ENCODE measurements at places on chromosomes 5 and 9.

- no peak for DNase-seq
Measured at GRCh38 chr5:32325062-32325461, 12.3 kb upstream of the MTMR12 start.

DNA sequence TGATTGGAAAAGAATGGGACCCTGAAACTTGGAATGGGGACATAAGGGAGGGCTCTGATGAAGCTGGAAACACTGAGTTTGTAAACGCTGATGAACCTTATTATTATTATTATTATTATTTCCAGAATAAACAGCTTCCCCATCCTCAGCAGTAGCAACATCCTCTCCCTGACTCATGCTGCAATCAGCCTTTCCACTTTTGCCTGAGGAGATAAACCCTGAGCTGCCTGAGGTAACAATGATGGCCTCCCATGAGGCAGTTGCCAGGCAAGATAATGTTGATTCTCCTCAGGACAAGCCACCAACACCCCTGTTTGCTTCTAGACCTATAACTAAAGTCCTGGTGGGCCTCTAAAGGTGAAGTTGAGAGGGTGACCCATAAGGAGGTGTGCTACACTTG lies 139.2 kb upstream of the ATP10B start:
- DNase-seq: no peak

DNA sequence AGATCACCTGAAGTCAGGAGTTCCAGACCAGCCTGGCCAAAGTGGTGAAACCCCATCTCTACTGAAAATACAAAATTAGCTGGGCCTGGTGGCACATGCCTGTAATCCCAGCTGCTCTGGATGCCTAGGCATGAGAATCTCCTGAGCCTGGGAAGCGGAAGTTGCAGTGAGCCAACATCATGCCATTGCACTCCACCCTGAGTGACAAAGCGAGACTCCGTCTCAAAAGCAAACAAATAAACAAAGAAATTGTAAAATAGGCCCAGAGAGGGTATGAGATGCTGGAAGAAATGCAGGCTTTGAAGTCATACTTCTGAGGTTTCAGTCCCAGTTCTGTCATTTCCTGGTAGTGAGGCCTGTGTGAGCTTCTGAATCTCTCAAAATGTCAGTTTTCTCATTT lies 5.3 kb upstream of the ARHGEF37 start:
- DNase-seq: no peak

DNA sequence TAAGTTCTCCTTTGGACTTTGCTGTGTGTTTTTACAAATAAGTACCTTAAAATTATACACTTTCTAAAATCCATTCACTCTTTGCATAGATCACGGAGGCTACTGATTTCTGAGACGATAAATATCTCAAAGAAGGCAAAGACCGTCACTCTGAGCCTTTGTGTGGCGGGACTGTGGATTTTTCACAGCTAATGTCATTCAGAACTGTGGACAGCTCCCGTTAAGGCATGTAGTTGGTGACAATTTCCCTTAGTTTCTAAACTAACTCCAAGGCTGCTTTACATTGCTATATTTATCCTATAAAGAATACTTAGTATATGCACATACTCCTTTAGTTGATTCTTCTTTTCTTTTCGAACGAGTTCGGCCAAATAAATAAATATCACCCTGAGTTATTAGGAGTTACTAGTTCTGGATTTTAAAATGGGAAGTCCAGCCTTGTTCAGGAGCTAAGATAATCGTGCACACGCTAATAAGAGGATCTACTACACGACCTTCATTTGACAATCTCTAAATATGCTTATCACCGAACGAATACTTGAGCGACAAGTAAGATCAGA lies 1.8 kb downstream of the HCN1 start:
- DNase-seq: no peak

DNA sequence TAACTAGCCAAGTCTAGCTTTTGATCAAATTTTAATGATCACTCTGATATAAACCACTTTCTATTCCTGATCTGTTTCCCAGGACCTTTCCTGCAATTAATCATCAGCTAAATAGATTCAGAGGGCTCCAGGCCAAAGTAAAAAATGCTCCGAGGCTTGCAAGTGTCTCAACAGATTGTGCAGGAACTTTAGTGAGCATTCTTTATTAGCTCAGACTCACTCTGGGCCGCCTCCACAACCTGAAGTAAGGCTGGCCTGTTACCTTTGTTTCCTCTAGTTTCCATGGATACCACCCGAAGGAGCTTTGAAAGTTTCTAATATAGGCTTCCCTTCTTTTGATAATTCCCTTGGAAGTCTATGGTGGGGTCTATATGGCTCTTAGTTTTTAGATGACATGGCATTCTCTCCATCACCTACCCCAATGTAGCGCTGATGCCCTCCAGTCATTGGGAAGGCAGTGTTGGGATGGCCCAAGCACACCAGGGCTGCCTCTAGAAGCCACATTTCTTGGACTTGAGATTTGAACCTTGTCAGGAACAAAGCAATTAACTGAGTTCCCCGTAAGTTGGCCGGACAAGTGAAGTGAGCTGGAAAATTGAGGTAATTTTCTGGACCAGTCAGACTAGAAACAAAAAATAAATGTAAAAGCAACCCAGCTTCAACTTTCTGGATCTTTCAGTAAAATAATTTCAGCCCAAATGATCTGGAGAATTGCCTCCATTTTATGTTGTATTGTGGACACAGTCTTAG lies 97.6 kb upstream of the LHFPL2 start:
- no peak for DNase-seq

DNA sequence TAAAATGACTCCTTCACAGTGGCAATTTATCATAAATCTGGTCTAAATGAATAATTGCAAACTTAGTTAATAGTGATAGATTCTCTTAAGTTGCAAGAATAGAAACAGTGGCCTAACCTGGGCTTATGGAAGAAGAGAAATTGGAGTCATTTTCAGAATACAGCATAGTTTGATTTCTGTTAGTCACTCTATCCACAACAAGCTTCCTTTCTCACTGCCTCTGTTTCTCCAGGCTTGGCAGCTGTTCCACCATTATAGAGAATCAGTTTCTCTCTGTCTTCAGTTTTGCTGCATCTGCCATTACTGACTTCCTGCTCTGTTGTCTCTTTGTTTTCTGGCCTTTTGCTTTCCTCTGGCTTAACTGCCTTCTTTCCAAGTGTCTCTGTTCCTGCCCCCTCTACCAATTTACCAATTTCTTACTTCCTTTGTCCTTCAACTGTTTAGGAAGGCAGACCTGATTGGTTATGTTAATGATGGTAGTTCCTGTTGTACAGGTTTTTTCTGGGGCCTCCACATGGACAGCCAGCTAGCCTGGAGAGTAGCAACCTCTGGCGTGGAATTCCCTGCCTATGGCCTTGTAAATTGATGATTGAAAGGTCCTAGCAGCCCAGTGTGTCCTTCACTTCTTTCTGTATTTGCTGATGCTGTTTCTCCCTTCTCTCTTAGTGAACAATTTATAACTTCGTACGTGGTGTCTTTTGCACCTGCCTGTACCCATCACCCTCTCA lies 75.9 kb upstream of the RASGRF2 start:
- no peak for DNase-seq

GRCh38 chr9:106878081-106878837 lies 15.3 kb downstream of the ZNF462 start:
- no peak for DNase-seq

DNA sequence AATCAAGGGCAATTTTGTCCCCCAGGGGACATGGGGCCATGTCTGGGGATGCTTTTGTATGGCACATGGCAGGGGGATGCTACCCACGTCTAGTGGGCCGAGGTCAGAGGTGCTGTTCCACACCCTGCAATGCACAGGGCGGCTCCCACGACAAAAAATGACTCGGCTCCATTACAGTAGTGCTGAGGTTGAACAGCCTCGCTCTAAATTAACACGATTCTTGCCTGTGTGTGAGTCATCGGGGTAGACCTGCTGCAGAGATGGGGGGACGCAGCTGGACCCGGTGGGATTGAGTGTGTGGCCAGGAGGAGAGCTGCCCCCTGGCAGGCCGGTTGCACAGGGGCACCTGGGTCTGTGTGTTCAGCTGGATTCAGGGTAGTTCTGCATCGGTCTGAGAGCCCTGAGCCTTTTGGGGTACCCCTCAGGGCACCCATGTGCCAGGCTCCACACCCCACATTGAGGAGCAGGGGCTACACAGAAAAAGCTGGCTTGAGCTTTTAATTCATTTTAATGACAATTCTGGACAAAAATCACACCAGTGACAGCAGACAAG lies 20.0 kb upstream of the COL5A1 start:
- DNase-seq: no peak

- no peak for DNase-seq
Measured at GRCh38 chr5:1011226-1011631, 2.6 kb downstream of the NKD2 start.

GRCh38 chr9:123447934-123448646 lies 92.1 kb downstream of the CRB2 start:
- DNase-seq: no peak

DNA sequence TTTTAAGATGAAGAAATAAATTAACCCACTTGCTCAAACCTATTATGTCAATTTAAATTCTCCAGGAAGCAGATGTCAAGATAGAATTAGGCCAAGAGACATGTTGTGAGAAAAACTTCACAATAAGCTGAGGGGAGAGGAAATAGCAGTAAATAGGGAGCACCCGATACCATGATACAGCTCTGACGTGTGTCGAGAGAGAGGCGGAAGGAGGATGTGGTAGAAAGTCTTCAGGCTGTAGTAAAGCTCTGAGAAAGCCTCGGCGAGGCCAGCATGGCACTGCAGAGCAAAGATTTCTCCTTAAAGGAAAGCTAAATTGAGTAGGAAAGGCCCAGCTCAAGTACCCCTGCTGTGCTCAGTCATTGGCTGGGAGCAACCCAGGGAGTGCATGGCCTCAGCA lies 6.0 kb upstream of the PUM3 start:
- no peak for DNase-seq

DNA sequence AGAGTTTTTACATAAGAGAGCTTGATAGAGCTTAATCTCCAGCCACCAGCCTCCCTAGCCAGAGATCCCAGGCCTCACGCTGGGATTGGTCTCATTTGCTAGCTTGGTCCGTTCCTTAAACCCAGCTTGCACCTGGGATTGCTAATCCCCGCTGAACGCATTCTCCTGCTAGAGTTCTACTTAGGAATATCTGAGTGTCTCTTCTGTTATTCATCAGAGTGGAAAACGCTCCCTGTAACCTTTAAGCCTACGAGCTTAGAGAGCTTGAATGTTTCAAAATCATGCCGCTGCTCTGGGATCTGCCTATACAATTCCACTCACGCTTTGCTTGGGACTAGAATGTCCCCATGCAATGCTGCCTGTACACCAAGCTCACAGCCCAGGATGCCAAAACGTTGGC lies 201.8 kb downstream of the NSG2 start:
- no peak for DNase-seq

- DNase-seq: no peak
Measured at GRCh38 chr9:134933076-134933659, 15.5 kb upstream of the FCN1 start.

GRCh38 chr5:7894860-7895259 lies 25.9 kb downstream of the MTRR start:
- DNase-seq: no peak

- DNase-seq: no peak
Measured at GRCh38 chr9:79924836-79925235, 353.1 kb downstream of the TLE4 start.

GRCh38 chr5:34511063-34511462 lies 145.1 kb upstream of the RAI14 start:
- DNase-seq: no peak

- no peak for DNase-seq
Measured at GRCh38 chr5:148685520-148686134, 31.3 kb upstream of the HTR4 start.

DNA sequence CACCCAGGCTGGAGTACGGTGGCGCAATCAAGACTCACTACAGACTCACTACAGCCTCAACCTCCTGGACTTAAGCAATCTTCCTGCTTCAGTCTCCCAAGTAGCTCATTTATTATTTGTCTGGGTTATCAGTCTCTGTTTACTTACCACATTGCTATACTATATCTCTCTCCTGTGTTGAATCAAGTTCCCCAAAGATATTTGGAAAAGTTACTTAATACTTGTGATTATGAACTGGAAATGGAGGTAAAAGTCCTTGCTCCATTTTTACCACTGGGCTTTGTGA lies 55.6 kb downstream of the ANGPTL2 start:
- peak; percentile 6 for DNase-seq

- no peak for DNase-seq
Measured at GRCh38 chr9:110131499-110131898, 76.5 kb downstream of the C9orf152 start.

DNA sequence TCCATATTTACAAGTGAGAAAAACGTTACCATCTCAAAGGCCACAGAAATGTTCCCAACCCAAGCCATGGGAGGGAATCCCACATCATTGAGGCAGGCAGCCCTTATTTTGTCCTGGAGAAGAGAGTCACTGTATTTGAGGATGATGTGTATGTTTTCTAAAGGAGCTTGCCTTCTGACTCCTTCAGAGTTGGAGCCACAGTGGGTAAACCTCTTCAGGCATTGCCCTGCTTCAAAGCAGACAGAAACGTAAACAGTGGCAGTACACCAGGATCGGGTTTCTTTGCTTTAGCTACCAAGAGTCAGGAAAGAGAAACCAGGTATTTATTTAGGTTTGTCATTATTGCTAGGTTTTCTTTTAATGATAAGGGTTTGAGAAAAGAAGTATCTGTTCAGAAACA lies 45.7 kb downstream of the MUSK start:
- no peak for DNase-seq

GRCh38 chr5:65018763-65019162 lies 250.0 kb downstream of the CWC27 start:
- no peak for DNase-seq

- no peak for DNase-seq
Measured at GRCh38 chr5:1058083-1058945, 49.7 kb downstream of the NKD2 start.

- DNase-seq: no peak
Measured at GRCh38 chr5:82863266-82863665, 213.9 kb downstream of the TMEM167A start.

DNA sequence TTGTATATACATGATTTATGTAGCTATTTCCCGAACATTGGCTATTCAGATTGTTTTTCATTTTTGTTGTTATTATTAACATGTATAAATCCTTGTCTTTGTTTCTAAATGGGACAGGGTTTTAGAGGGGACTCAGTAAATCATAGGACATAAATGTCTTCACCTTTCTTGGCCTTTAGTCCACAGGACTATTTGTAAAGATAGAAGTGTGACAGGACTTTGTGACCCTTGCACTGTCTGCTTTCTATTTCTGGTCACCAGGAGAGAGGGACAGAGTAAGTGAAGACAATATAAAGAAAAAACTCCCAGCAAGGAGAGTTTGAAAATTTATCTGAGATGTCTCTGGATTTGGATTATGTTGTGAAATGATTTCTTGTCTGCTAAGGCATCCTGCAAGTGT lies 78.6 kb upstream of the GOLM1 start:
- DNase-seq: no peak

GRCh38 chr5:93257616-93258015 lies 323.4 kb downstream of the NR2F1-AS1 start:
- no peak for DNase-seq

DNA sequence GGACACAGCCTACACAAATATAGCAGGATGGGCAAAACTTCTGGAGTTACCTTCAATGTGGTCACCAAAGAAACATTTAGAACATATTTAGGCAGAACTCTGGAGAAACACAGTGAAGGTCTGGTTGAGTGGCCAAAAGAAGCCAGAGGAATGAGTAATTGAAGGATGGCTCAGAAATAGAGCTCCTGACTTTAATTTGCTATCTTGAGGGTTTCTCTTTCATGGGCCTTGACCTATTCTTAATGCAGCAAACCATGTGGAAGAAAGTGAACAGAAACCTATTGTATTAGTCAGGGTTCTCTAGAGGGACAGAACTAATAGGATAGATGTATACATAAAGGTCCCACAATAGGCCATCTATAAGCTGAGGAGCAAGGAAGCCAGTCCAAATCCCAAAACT lies 650.5 kb downstream of the ACTL7B start:
- DNase-seq: no peak

- no peak for DNase-seq
Measured at GRCh38 chr9:130445268-130445983, 665 bp downstream of the ASS1 start.
